ENCODE measurements at places on chromosomes 16 and 17. TPM values are rescaled to one million over a fixed set of nuclear protein-coding genes. Genes with fewer than 3 reads are reported as not detected.

DNA sequence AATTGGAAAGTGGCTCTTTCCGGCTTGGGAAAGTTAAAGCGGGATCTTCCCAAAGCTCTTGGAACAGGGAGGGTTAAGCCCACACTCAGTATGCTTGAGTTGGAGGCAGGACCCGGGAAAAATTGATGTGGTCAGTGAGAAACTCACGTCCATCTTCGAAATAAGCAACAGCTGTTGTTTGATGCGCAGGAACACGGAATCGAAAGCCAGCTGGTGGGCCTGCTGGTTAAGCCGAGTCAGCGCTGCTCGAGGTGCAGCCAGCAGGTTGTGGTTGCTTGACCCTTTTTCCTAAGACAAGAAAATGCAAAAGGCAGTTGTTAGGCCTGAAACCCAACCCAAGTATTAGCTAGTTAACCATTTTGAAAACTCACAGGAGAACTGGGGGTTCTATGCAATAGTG is 49.4 kb downstream of the COG7 start:
- peaks cover 5% of the 10 kb centered on the region for H3K4me1 ChIP-seq
- no peaks in the 10 kb centered on the region for H3K27me3 ChIP-seq
- H3K27ac ChIP-seq: no peak overlapping the region
- no peak for DNase-seq

The TOB1 gene
- 72.9 TPM for total RNA-seq

DNA sequence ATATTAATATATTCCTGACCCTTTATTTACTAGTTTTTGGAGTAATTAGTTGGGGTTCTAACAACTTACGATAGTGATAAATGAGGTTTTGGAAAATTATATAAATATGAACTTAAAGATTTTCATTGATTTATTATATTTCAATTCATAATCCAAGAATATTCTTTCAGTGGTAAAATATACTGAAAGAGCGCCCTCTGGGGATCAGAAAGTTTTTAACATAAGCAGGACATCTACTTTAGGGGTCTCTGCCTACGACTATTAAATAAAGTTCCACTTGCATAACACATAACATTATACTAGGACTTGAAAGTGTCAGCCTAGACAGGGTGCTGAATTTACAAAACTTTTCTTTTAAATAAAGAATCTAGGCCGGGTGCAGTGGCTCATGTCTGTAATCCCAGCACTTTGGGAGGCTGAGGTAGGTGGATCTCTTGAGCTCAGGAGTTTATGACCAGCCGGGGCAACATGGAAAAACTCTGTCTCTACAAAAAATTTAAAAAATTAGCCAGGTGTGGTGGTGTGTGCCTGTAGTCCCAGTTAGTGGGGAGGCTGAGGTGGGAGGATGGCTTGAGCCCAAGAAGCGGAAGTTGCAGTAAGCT is 15.6 kb downstream of the RFWD3 start:
- no peaks in the 10 kb centered on the region for H3K4me1 ChIP-seq
- DNase-seq: no peak
- H3K36me3 ChIP-seq: peaks cover 61% of the 10 kb centered on the region

- H3K27ac ChIP-seq: no peak overlapping the region
- no peak for DNase-seq
- no peaks in the 10 kb centered on the region for H3K27me3 ChIP-seq
- H3K4me3 ChIP-seq: no peak overlapping the region
- peaks cover 14% of the 10 kb centered on the region for H3K36me3 ChIP-seq
Measured at GRCh38 chr17:65523853-65524664, 37.4 kb downstream of the AXIN2 start.

The TMEM238L gene
- total RNA-seq: not detected

The NATD1 gene
- 15.7 TPM for total RNA-seq

The TP53TG3B gene
- total RNA-seq: not detected

DNA sequence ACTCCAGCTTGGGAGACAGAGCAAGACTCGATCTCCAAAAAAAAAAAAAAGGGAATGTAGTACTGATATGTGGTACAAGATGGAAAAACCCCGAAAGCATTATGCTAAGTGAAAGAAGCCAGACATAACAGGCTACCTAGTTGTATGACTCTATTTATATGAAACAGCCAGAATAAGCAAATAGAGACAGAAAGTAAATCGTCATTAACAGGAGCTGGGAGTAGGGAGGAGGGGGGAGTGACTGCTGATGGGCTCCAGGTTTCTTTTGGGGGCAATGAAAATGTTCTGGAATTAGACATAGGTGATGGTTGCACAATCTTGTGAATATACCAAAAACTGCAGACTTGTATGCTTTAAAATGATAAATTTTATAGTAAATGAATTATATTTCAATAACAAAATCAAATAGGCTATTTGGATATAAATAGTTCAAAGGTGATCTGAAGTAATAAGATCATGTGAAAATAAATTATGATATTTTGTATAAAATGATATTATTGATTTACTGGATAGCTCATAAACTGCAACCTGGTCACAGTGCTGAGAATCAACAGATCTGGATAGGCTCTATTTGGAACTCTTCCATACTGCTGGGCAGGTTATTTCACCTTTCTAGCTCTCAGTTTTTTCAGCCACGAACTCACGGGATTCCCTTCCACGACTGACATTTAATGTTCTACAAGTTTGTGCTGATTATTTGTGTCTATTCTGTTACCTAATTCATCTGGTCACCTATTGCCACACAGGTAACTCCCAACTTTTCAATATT is 27.1 kb downstream of the ZNF652 start:
- H3K36me3 ChIP-seq: peaks cover 4% of the 10 kb centered on the region
- H3K4me1 ChIP-seq: peaks cover 25% of the 10 kb centered on the region
- no peaks in the 10 kb centered on the region for H3K27me3 ChIP-seq
- no peak overlapping the region for H3K4me3 ChIP-seq
- no peak overlapping the region for H3K27ac ChIP-seq

GRCh38 chr17:28528327-28529012 is 22.3 kb downstream of the FOXN1 start:
- H3K4me1 ChIP-seq: peaks cover 25% of the 10 kb centered on the region
- H3K36me3 ChIP-seq: no peaks in the 10 kb centered on the region
- peaks cover 10% of the 10 kb centered on the region for H3K27me3 ChIP-seq
